ENCODE measurements at places on chromosomes 11 and 22.

GRCh38 chr11:45806937-45807791 lies 2.2 kb downstream of the SLC35C1 start:
- DNase-seq: no peak

DNA sequence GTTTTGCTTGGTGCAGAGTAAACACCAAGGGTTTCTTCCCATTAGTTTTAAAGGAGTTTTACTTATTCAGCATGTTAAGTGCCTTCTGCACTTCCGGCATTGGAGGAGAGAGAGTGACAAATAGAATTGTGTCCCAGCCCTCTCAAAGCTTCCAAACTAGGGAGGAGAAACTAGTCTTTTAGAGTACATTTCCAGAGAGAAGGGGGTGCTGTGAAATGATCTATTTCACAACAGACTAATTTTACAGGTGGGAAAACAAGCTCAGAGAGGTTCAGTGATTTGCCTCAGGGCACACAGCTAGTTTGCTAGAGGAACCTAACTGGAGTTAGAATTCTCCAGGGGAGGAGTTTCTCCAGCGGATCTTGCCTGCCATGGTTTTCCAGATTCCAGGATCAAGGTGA lies 12.6 kb downstream of the MPST start:
- no peak for DNase-seq

DNA sequence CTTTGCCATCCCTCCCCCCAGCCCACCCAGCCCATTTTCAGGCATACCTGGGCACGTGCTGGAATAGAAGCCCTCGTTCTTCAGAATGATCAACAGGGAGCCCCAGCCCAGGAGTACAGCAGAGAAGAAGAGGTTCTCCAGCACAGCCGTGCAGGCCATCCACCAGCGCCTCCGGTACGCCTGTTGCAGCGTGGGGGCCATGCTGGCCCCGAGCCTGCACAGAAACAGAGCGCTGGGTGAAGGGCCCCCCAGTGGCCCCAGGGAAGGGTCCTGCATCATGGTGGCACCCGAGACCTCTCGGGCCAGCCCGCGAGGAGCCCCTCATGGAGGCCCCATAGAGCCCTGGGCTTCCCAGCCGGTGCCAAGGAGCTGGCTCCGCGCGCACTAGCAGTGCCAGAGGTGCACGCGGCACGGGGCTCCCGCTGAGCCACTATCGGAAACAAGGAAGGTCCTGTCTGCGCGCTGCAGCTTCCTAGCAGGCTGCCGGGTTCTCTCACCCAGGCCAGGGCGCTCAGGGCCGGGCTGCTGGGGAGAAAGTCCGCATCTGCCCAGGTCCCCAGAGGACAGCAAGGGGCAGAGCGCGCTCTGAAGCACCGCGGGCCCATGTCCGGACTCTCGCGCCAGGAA lies 1.5 kb downstream of the SLC43A1 start:
- no peak for DNase-seq

- no peak for DNase-seq
These were observed 3.3 kb upstream of the SUSD2 start for GRCh38 chr22:24178021-24178431.

GRCh38 chr11:71355281-71355680 lies 92.9 kb downstream of the DHCR7 start:
- no peak for DNase-seq

DNA sequence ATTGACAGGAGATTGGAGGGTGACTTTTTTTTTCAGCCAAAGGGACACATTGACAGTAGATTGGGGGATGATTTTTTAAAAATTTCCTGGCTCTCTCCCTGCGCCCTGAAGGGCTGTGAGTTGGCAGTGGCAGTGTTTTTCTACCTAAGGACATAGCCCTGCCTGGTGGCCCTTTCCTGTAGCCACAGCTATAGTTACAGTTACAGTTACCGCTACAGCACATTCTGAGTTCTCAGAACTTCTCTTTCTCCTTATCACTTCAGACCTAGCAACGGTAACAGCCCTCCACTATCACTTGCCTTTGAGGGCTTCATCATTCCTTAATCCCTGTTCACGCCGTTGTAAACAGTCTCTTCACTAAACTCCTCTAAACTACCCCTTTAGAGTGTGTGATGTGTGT lies 684 bp downstream of the MRGPRX2 start:
- no peak for DNase-seq

- no peak for DNase-seq
These were observed 141.2 kb upstream of the TIMP3 start for GRCh38 chr22:32660292-32660691.

DNA sequence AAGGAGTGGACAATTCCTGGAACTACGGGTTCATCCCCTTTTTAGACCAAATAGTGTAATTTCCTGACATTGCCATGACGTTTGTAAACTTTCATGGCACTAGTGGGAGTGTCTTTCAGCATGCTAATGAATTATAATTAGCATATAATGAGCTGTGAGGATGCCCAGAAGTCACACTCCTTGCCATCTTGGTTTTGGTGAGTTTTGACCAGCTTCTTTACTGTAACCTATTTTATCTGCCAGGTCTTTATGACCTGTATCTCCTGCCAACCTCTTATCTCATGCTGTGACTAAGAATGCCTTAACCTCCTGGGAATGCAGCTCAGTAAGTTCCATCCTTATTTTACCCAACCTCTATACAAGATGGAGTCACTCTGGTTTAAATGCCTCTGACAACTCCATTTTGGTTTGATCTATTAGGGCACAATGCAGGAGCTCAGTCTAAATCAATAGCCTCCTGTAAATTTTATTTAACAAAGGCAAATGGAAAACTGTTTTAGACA lies 20.7 kb downstream of the OR10A6 start:
- DNase-seq: no peak

DNA sequence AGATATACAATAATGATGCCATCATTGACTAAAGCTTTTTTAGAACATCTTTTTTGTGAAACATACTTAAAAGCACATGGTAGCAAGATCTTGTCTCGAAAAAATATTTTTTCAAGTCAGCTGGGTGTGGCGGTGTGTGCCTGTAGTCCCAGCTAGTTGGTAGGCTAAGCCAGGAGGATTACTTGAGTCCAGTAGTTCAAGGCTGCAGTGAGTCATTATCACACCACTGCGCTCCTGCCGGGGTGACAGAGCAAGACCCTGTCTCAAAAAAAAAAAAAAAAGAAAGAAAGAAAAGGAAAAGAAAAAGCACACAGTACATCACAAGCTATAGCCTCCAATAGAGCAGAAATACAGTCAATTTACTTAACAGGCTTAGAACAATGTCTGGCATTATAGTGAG lies 37.0 kb downstream of the ENTHD1 start:
- DNase-seq: no peak

GRCh38 chr11:112581747-112582146 lies 321.1 kb upstream of the PLET1 start:
- DNase-seq: no peak

DNA sequence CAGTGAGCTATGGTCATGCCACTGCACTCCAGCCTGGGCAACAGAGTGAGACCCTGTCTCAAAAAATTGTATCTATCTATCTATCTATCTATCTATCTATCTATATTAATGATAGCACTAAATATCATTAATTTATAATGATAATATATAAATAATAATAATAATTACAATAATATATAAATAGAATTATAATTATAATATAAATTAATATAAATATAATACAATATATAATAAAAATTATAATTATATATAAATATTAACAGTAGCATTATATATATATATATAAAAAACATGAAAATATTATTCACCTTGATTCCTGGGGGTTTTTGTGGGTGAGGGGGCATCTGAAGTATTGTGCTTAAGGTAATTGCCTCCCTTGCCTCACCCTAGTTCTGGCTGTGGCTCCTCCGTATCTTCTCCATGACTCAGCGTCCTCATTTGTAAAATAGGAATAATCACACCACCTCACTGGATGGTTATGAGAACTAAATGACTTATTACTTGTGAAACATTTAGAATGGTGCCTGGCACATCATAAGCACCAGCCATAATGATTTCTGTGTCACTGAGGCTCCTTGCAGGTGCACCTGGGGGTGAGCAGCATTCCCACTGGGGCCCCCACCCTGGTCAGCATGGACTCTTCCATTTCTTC lies 18.8 kb downstream of the RASD2 start:
- no peak for DNase-seq

DNA sequence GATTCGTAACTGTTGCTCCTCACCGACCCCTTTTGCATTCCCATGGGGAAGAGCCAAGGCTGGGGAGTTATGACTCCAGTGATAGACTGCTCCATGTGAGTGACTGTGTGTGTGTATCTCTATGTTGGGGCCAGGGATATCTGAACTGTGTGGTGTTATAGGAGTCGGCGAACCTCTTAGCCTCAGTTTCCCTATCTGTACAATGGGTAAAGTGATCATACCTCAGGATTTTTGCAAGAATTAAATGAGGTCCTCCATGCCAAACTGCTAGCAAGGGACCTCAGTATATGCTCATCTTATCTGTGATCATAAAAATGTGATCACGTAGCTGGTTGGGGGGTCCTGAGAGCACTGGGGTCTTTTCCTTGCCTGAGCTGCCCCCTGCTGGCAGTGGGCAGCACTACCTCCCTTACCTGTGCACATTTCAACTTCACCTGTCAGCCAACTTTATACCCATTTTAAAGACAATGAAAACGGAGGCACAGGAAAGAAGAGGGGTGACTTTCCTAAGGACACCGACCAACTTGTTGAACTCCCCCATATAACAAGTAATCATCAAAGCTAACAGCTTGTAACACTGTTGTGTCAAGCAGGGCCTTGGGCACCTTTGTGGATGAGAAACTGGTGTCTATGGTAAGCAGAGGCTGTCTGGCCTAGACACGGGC lies 1.4 kb upstream of the DPP3 start:
- DNase-seq: no peak

GRCh38 chr11:116073854-116074837 lies 569.9 kb upstream of the CADM1 start:
- DNase-seq: no peak

GRCh38 chr22:47196166-47196849 lies 433.9 kb downstream of the TBC1D22A start:
- DNase-seq: no peak

GRCh38 chr11:11229647-11230046 lies 123.4 kb downstream of the CSNK2A3 start:
- no peak for DNase-seq

GRCh38 chr11:46296528-46297448 lies 19.3 kb downstream of the CREB3L1 start:
- DNase-seq: no peak

- DNase-seq: no peak
These were observed 589.5 kb upstream of the B3GAT1 start for GRCh38 chr11:135001581-135001980.

DNA sequence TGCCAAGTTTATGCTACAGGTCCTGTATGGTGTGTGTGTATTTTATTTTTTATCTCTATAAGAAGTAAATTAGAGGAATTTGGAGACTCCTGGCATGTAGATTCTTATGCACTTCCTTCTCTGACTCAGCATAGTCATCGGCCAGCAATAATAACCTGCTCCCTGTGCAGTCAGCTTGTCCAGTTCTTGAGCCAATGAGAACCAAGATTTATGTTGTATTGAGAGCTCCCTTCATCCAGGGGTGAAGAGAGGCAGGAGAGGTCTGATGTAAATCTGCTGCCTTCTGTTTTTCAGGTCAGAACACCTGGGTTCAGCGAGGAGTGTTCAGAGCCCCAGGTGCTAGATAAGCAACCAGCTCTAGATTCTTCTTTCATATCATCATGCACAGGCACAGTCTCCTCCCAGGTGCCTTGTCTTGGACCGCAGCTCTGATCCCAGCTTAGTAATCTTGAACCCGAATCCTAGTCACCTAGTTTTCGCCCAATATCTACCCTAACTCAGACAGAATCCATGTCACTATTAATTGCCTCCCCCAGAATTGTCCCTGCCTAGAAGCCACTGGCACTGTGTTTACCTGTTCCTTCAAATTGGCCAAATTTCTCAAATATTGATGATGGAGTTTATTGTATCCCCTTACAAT lies 328.2 kb upstream of the NCAM1 start:
- DNase-seq: no peak

GRCh38 chr11:111379602-111380136 lies 594 bp upstream of the POU2AF1 start:
- DNase-seq: no peak

DNA sequence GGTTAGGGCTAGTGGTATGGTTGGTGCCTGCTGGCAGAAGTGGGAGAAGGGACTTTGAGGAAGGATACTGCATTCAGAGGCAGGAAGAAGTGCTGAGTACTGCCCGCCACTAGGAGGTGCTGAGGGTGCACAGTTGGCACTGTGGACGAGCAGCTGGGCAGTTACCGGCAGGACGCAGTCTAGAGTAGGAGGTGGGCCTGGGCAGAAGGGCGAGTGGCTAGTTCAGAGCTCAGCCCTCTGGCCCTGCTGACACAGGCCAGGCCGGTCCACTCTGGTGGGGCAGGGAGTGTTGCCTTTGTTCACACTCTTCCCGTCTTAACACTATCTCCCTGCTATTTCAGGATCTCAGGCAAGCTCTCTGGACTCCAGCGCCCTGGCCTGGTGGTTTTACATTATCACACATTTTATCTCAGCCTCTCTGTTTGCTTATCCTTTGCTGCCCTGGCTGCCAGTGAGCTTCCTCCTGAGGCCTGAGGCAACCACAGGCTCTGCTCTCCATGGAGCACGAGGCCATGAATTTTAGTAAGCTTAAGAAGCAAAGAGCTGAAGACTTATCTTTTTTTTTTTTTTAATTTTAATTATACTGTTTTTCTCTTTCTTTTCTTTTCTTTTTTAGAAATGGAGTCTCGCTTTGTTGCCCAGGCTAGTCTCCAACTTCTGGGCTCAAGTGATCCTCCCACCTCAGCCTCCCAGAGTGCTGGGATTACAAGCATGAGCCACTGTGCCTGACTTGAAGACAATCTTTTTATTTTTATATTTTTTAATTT lies 26.9 kb downstream of the SNAP29 start:
- peak; percentile 81 for DNase-seq

DNA sequence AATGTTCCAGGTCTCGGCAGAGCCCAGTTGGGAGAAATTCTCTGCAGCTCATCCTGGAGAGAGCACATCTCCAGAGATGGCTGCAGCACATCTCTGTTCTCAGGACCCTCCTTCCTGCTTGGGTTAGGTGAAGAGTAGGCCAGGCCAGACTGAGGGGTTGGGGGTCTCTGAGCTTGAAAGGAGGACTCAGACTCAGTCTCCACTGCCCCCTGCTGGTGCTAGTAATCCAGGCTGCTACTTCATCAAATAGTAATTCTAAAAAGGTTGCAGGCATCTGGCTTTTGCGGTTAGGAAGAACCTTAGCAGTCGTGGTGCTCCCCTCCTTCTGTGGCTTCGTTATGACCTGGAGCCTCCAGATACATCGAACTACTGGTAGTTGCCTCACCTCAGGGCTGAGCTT lies 9.7 kb downstream of the TUB start:
- DNase-seq: no peak

- no peak for DNase-seq
These were observed 2.8 kb downstream of the ARSA start for GRCh38 chr22:50625131-50625567.

GRCh38 chr11:27234961-27235360 lies 128.1 kb downstream of the CCDC34 start:
- DNase-seq: no peak

GRCh38 chr11:28763876-28764275 lies 655.7 kb downstream of the METTL15 start:
- DNase-seq: no peak

DNA sequence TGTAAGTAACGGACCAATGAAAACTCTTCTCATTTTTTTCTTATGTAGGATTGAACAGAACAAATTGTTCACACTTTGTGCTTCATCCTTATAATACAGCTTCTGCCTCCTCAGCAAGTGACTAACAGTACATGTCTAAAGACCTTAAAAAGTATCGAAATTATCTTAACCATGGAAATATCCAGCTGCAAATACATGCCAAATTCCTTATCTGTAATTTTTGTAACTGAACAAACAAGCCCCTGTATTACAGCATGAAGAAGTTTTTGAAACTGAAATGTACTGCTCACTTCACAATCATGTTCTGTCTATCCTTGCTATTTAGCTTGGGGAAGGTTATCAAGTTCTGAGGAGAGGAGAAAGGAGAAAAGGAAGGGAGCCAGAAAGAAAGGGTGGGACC lies 20.4 kb downstream of the WT1 start:
- DNase-seq: no peak

Measured in LNCaP clone FGC (cell line).